Myocyte (in vitro differentiated cells): ENCODE measurements at places on chromosomes 1 and 21.
A peak's percentile ranks its signal among the peaks of the same experiment; 100 is the strongest.

DNA sequence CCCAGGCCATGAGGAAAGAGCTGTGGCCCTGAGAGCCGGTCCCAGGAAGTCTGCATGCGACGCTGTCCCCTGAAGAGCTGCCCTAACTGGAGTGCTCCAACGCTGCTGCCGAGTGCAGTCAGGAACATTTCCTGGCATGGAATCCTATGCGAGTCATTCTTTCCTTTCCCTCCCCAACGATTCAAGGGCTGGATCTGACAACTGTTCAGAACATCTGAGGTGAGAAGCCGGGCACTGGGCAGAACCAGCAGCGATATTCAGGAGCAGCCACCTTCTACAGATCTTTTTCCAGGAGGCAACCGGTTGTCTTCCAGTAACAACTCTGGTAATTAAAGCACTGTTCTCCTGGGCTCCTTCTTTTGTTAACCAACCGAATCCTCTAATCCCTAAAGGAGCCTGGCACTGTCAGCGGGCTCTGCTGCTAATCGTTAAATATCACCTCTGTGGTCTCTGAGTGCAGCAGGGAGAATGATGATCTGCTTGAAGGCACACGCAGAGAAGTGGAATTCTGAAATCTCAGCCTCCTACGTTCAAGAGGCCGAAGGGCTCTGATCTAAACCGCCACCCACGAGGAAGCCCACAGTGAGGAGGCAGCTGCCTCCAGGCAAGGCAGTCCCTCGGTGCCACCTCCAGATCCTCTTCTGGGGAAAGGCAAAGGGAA lies 55.8 kb downstream of the SLC45A1 start:
- peak; percentile 86 for DNase-seq

GRCh38 chr1:93056214-93056613 lies 22.9 kb upstream of the MTF2 start:
- peak; percentile 49 for DNase-seq

- no peak for DNase-seq
Observed at GRCh38 chr21:43916691-43917514, 51.9 kb downstream of the AGPAT3 start.

DNA sequence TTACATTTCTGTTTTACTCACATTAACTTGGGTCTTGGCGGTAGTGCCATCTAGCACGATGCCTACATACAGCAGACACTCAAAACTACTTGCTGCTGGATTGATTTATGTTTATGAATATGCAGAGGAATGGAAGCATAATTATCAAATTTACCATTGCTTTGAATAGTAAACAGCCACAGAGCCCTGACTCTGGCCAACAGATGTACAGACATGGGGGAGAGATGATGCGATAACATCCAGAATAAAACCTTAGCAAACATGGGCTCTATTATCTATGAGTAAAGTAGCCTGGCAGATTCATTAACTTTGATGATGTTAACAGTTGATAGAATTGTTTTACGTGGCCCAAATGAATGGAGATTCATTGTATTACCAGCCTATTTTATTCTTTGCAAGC lies 42.8 kb downstream of the PTGFR start:
- DNase-seq, result no peak

- DNase-seq, result no peak
Observed at GRCh38 chr1:30444401-30444800, 279.0 kb downstream of the MATN1 start.

DNA sequence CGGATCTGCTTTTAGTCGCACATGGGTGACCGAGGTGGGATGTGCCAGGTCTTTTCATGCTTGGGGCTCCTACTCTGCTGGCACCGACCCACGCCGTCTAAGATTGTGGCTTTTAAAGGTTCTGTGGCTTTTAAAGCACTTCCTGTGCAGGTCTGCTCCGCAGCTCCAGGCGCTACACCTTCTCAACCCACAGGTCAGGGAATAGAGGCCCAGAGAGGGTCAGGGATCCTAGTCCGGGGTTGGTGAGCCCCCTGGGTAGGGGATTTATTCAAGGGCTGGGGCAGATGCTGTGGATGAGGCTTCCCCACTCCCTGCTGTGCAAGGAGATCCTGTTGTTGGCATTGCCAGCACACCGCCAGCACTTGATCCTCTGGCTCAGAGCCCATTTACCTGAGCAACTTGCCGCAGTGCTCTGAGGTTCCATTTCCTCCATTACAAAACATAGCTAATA lies 212.8 kb upstream of the RAB4A start:
- no peak for DNase-seq

- DNase-seq, result no peak
Observed at GRCh38 chr1:149903836-149904491, 4.6 kb downstream of the BOLA1 start.

DNA sequence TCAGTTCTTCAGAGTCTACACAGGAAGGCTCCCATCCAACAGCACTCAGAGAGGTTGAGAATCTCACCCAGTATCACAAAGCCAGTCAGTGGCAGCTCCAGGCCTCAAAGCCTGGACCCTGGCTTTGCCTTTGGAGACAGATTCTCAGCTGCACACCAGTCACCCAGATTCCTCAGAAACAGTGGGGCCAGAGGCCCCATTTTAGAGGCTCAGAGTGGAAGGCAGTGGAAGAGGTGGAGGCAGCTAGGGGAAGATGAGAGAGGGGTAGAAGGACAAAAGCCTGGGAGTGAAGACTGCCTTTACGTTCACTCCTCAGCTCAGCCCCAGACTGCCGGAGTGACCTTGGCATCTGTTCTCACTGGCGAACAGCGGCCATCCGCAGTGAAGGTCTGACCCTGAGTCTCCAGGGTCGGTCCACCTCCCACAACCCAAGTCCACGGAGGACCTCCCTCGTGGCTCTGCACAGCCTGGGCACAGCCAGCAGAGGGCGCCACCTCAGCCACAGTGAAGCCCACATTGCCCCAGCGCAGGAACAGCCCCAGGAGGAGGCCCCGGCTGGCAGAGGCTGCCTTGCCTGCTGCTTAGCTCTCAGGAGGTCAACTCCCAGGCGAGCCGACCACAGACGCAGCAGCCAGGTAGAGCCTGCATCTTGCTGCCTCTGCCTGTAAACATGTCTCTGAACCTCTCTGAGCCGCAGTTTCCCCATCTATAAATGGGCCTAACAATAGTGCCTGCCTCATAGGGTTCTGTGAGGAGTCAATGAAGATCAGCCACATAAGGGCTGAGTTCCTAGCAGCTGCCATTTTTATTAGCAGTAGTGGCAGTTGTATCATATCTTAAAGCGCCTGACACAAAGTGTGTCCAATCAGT lies 5.9 kb upstream of the FNDC5 start:
- peak; percentile 46 for DNase-seq

GRCh38 chr1:233728721-233729120 lies 114.8 kb downstream of the KCNK1 start:
- no peak for DNase-seq

- peak; percentile 45 for DNase-seq
Observed at GRCh38 chr21:33834801-33835500, 80.7 kb downstream of the ATP5PO start.

DNA sequence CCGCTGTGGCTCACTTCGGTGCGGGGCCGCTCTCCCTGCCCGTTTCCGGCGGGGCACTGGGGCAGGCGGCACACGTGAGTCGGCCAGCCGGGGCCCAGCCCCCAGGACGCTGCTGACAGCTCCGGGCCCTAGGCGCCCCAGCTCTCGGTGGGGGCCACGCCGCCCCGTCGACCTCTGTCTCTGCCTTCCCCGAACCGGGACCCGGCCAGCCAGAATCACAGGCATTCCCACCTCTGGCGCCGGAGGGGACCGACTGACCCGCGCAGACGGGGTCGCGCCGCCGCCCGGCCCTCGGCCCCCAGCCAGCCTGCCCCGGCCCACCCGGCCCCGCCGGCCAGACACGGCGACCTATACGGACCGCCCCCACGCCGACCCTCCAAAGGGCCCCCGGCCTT lies 755 bp downstream of the SCMH1 start:
- DNase-seq, result peak; percentile 72

- no peak for DNase-seq
Observed at GRCh38 chr1:116986421-116987255, 14.9 kb upstream of the CD101 start.
